ENCODE measurements at places on chromosomes 12 and 14.

- peak; percentile 83 for DNase-seq
These were observed 50.1 kb downstream of the SLC25A21 start for GRCh38 chr14:37122288-37122687.

DNA sequence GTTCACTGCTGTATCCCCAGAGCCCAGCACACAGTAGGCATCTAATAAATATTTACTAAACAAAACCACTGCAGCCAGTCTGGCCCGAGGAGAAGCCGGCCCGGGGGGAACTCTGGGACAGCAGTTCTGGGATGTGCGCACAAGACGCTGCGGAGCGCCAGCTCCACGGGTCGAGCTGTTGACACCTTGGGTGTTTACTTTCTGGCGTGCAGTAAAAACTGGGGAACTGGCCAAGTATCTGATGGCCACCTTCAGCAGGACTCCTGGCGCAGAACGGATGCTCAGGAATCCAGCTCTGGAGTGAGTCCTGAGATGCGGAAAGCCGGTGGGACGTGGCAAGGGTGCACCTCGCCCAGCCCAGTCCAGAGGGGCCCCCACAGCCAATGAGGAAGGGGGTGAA, 65.6 kb downstream of the NCOR2 start:
- DNase-seq = no peak

GRCh38 chr12:107884769-107885694, 110.5 kb downstream of the ASCL4 start:
- DNase-seq = peak; percentile 12

DNA sequence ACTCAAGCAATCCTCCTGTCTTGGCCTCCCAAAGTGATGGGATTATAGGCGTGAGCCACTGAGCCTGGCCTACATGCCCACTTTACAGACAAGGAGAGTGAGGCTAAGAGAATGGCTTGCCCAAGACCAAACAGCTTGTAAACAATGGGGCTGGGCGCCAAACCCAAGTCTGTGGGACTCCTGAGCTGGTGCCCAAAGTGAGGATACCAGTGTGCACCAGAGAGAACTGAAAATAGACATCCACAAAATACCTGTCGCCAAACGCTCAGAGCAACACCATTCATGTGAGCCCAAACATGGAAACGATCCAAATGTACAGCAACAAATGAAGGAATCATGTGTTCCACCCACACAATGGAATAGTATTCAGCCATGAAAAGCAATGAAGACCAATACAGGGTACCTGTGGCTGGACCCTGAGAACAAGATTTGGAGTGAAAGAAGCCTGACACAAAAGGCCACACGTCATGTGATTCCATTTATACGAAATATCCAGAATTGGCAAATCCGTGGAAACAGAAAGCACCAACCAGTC, 38.2 kb downstream of the CCNK start:
- DNase-seq = no peak

DNA sequence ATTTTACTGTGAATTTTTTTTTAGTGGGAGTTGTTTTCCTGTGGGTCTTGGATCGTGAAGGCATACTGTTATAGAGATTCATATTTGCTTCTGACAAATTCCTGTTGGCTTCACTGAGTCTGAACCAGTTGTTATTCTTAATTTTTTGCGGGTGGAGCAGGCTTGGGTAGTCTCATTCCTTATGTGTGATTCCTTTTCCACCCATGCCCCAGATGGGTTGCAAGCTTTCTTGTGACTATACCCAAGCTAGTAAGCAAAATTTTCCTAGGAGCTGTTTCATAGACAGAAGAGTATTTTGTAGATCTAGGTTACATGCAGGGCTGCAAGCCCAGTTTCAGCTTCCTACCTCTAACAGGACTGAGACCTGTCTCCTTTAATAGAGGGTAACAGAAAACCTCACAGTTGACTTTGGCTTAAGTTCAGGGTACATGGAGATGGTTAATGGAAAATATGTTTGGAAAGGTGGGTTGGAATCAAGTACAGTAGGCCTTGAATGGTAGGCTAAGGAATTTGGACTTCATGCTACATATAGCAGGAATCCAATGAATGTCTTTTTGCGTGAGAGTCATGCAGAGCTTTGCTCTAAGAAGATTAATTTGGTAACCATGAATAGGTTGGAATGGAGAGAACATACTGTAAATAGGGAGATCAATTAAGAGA, 29.0 kb downstream of the TRMT5 start:
- no peak for DNase-seq

DNA sequence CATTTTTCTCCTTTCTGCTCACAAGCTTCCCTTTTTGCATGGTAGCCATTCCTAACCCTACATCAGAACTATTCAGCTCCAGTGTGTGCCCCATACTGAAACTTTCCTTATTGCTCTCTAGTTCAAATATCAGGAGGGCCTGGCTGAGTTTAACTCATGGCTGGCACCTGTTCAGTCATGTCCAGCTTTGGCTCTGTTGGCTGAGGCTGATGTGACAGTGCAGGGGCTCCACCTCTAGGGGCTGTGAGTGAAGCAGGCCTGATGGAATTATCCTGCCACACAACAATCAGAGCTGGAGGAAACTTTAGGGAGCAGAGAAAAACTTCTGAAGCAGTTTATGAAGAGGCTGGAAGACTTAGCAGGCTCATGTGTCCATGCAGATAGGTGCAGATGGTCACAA, 8.5 kb downstream of the COQ6 start:
- DNase-seq = no peak

- no peak for DNase-seq
These were observed 339.3 kb downstream of the EGLN3 start for GRCh38 chr14:33611405-33612196.

DNA sequence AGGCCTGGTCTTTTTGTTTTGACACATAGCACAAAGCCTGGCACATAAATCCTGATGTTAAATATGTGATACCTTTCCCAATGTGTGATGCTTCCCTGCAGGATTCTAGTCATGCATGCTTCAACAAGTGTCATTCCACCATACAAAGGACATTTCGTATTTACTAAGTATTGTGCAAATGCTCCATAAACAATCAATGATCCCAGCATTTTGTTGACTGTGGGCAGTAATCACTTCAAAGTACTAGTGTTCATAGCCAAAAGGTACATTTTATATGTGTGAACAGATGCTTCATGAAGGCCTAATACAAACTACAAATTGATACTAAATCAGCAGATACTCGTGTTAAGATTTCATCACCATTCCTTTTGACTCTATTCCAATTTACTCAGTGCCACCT, 4.4 kb downstream of the CCNB1IP1 start:
- DNase-seq = no peak

GRCh38 chr14:90892970-90893369, 76.7 kb upstream of the TTC7B start:
- no peak for DNase-seq

DNA sequence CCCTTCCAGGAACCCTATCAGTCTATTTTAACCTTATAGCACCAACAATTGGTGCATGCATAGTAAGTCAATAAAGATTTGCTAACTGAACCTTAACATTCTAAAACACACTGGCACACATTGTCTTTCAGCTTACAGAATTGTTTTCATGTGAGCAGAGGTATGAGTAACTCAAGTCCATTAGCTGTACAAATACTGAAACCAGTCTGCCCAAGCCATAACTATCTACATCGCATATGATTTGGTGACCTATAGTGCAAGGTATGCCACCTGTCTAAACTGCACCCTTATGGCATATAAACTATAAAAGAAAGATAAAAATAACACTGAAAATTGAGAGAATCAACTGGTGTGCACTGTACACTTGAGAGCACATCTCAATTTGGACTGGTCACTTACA, 34.8 kb downstream of the SBNO1 start:
- no peak for DNase-seq

DNA sequence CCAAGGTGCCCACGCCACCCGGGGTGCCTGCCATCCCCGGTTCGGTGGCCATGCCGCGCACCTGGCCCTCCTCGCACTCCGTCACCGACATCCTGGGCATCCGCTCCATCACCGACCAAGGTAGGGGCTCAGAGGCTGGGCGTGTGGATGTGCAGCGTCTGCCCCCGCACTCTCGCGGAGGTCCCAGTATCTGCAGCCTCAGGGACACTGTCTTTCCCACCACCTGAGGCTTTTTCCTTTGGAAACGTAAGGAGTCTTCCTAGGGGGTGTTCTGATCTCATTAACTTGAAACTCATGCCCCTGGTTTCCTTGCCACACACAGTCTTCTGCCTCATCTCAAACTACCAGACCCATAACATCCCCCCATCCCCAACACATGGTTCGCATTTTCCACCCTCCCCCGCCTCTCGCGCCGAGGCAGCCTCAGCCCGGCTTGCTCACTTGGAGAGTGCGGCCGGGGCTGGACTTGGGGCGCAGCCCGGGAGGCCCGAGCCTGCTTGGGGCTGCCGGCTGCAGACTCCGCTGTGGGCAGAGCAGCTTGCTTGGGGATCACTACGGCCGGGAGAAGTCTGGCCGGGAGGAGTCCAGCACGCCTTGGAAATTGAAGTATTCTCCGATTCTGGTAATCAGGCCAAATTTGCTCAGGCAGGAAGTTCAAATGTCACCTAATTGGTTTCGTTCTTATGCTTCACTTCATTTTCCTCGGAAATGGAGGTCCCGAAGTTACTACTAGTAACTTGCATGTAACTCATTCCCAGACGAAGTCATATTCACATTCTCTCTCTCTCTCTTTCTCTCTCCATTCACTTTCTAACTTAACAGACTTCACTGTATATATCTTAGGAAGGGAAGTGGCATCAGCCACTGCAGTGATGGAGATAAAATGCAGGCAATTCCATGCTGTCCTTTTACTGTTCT, 2.0 kb downstream of the PAX9 start:
- DNase-seq = no peak

DNA sequence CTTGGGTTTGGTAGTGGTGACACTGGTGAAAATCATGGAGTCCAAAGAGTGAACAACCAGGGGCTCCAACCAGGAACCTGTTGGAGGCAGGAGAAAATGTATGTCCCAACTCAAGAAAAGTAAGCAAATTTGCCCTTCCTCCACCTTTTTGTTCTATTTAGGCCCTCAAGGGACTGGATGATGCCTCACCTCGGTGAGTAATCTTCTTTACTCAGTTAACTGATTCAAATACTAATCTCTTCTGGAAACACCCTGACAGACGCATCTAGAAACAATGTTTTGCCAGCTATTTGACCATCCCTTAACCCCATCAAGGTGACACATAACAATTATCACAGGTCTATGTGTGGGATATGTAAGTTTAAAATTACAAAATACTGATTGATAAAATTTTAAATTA, 272.4 kb upstream of the FOXG1 start:
- no peak for DNase-seq

- peak; percentile 56 for DNase-seq
These were observed 161.7 kb upstream of the EEA1 start for GRCh38 chr12:93090731-93091172.

- DNase-seq = no peak
These were observed 16.2 kb downstream of the SYNE3 start for GRCh38 chr14:95500201-95500681.

DNA sequence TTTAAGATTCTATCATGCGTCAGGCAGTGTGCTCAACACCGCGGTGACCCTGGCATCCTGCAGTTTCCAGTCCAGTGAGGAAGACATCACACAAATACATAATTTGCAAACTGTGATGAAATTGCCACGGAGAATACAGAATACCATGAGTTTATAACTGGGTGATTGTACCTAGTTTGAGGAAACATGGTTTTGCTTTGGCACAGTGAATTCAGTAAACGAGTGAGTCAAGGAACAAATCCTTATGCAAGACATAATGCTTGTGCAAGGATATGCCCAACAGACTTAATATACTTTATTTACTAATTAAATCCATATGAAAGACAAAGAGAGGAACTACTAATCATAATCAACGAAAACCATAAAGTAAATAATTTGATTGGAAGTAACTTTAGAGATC, 311.8 kb upstream of the TMTC1 start:
- DNase-seq = no peak

DNA sequence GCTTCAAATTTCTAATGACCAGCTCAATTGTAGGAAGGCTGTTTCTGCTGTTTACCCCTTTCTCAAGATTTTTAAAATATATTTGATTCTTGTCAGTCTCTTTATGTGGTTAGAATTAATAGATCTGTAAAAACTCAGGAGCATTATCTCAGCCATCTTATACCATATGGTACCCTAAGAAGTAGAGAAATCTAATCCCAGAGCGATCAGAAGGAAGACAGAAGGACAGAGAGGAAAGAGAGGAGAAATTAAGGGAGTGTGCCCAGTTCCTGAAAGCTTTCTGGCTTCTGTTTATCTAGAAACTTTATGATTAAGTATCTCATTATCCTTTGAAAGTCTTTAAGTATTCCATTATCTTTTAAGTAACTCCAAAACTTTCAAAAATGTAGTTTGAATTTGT, 152.1 kb upstream of the NAV3 start:
- no peak for DNase-seq

DNA sequence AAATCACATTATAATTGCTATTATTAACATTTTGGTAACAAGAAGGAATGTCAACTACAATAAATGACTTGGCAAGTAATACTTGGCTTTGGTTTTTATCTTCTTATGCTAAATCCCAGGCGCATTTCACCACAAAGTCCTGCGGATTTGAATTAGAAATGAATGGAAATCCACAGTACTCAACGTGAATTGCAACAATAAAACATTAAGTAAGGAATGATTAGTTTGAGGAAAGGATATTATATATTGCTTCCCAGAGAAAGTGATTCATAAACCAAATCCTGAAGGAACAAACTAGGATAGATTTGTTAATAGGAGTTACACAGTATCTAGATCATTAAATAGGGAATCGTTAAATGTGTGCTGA, 1089.7 kb downstream of the TRHDE start:
- DNase-seq = no peak
